Osteocyte (in vitro differentiated cells): ENCODE measurements at places on chromosomes 11 and 22.

DNA sequence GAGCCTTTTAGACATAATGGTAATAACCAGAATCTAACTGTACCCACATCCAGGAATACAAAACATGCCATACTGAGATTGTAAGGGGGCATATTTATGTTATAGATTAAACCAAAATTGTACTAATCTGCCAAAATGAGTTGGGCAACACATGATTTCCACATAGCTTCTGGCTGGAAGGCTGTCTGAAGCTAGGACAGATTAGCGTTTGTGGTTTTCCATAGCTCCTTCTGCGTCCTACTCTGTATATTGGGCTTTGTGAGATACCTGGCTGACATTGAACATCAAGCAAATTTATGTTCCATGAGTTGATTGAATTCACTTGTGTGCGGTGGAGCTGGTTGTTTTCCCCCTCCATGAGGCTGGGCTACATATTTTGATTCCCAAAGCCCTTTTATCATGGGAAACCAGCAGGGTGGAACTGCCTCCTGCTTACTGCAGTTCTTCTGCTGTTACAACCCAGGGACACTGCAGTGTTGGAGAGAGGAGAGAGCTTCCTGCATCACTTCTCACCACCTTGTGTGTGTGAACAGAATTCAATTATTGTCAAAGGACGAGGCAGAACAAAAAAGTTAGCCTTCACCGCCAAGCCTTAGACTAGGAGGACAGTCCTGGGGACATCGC lies 114.9 kb downstream of the C11orf91 start:
- DNase-seq, result no peak

DNA sequence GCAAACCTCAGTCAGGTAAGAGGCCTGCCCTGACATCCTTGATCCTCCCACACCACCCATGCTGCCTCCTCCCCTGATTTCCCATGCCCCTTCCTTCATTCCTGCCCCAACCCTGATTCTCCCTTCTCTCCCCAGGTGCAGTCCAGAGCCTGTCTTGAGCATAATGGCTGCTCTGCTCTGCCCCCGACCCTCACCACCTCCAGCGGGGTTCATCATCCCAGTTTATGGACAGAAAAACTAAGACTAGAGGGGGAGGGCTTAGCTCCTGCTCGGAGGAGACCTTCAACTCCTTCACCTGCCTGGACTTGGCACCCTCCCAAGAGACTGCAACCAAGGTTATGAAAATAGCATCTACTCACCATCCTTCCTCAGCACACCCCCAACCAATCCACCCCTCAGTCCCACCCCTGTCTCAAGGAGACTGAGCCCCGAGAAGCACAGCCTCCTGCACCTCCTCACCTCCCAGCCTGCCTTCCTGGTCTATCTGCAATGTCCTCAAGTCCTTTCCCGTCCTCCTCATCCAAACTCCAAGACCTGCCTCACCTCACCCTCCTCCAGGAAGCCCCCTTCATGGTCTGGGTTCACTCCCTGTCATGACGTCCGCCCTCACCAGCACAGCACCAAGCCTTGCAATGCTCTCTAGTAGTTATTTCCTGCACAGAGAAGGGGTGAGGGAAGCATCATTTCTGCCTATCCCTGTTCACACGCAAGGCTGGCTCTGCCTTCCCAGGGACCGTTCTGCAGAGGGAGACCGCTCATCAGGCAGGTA lies 103.1 kb downstream of the PDE2A start:
- no peak for DNase-seq

- DNase-seq, result no peak
Measured at GRCh38 chr22:33513388-33514338, 406.6 kb downstream of the LARGE1 start.

DNA sequence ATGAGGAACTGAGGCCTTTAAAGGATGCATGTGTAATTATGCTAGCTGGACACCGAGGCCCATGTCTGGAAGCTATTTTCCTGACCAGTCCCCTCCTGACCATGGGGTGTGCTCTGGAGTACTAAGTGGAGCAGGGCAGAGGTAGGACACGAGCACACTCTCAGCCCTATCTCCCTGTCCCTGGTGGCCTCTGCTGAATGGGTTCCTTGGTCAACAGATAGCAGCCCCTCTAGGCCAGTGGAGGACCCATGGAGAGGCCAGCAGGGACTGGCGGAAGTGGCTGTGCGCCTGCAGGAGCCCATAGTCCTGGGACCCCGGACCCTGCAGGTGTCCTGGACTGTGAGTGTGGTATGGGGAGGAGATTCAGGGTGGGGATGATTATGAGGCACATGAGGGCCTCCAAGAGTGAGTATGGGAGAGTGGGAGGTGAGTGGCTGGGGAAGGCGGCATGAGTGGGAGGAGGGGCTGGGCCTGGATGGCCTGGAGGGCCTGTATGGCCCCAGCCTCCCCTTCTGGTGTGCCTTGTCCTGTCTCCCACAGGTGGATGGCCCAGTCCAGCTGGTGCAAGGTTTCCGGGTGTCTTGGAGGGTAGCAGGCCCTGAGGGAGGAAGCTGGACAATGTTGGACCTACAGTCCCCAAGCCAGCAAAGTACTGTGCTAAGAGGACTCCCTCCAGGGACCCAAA lies 9.5 kb downstream of the ROBO3 start:
- DNase-seq, result no peak

DNA sequence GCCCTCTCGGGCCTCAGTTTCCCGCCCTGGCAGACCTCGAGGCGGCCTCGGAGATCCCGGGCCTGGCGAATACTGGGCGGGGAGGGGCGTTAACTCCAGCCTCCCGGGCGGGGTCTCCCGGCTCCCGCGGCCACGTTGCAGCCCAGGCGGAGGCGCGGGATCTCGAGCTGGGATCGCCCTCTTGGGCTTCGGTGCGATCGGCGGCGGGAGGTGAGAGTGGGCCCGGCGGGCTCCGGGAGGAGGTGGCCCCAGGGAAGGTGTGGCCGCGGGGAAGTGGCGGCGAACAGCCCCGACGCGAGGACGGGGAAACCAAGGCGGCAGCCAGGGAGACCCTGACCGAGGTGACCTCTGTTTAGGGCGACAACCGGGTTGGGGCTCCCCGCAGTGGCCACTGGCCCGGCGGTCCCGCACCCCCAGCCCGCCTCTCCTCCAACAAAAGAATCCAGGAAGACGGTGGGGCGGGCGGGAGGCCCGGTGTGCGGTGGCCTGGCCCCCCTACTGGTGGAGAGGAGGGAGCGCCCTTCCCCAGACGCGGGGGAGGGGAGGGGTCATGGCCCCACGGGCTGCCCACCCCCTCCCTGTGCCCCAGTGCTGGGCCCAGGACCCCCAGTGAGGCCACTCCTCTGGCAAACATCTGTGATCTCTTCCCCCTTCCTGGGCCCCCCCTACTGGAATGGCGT lies at the start of gene PHETA2:
TSS of gene PHETA2 (plus strand) at position 117 of the 680 bp plus-strand sequence. CDS start 3,046 bp downstream, outside the sequence.
- no peak for DNase-seq
